ENCODE measurements at places on chromosomes 16 and 17.

DNA sequence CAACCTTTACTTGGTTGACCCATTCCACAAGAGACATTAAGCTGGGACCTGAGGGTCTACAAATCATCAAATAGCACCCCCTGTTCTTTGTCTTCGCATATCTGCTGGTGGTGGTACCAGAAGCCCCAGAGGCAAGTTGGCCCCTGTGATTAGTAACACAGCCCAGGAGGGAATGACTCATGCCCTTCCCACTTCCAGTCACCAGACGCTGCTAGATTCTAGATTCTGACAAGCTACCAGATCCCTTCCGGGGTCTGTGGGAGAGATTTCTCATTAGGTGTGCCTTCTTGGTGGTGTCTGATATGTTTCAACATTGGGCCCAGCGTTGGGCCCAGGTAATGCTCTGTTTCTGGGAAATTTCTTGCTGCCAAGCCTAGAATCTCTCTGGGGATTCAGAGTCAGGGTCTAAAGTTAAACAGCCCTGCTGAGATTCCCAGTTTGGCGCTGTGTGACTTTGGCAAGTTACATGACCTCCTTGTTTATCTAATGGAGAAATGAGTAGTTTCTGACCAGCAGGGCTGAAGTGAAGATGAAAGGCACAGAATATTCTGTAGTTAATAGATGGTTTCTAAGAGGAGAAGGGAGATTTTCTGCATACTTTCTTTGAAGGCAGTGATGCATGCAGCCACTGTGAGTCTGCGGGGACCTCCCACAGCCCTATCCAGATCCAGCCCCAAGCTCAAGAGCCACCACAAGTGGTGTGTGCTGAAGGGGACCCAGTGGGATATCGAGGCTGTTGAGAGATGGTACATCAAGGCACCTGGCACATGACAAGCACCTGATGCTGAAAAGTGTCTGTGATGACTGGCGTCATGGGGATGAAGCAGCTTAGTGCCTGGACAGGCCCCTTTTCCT is 3.9 kb downstream of the TRPV2 start:
- no peak for DNase-seq

GRCh38 chr16:86975445-86975844 is 341.7 kb downstream of the C16orf95 start:
- DNase-seq: peak; percentile 80

DNA sequence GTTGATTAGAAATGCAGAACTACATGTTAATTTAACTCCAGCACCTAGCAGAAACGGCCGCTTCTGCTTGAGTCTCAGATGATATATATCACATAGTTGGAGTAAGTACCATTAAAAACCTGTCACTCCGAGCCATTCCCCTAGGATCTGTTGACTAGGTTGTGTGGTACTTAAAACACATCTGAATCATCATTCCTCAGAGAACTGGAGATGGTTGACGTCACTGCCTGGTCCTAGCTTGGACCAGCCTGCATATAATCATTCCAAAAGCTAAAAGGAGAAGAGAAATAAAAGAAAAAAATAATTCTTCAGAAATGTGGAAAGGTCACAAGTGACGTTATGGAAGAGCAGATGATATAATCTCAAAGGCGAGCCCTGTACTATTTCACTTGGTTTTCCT is 31.3 kb upstream of the RASL10B start:
- no peak for DNase-seq

GRCh38 chr17:15457723-15458094 is 9.7 kb downstream of the CDRT4 start:
- no peak for DNase-seq

DNA sequence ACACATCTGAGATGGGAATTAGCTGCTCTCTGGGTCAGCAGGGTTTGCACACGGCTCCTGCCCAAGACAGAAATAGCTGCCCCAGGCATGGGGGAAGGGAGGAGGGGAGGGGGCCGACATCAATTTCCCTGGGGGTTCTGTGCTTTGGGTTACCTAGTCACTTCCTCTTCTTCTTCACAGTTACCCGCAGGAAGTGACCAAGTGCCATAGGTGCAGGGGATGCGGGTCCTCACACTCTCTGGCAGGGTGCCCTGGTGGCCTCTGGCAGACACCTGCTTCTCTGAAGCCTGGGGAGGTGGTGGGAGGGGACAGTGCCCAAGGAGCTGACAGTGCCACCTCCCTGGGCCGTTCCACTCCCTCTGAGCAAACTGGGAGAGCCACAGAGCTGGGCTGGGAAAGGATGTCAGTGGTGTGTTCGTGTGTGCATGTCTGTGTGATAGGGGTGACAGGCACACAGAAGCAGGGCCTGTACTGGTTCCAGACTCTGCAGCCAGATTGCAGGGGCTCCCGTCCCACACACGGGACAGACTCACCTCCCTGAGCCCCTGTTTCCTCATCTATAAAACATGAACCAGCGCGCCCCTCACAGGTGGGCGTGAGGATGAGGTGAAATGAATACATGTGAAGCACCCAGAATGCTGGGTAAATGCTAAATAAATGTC is 18.2 kb downstream of the SCN4A start:
- no peak for DNase-seq

GRCh38 chr17:49193513-49194296 is 16.7 kb downstream of the GNGT2 start:
- no peak for DNase-seq

DNA sequence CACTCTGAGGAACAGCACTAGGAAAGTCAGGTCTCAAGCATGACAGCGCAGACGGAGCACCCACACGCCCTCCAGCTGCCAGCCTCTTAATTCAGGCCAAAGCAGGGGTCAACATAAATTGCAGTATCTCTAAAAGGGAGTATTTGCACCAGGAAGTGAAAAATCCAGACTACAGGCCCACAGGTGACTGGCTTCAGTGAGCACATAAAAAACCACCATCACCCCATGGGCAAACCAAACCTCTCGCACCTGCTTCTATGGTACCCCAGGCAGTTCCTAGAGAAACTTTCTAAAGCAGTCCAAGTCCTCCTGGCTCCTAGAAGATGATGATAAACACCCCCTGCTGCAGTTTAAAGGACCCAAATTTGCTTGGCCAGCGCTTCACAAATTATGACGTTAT is 129.8 kb downstream of the ZNF423 start:
- no peak for DNase-seq

DNA sequence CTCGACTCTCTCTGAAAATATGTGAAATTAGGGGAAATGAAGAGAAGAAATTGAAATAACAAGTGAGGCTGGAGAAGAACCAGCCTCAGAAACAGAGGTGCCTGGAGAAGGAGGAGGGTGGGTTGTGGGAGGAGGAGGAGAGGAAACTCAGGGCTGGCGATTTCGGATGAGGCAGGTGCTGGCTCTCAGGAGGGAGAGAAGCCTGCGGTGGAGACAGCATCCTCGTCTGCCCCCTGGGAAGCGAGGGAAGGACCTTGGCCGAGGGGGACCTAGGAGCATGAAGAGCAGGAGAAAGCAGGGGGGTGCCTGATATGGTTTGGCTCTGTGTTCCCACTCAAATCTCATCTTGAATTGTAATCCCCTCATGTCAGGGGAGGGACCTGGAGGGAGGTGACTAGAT is 264.7 kb upstream of the TNRC6C start:
- DNase-seq: no peak

DNA sequence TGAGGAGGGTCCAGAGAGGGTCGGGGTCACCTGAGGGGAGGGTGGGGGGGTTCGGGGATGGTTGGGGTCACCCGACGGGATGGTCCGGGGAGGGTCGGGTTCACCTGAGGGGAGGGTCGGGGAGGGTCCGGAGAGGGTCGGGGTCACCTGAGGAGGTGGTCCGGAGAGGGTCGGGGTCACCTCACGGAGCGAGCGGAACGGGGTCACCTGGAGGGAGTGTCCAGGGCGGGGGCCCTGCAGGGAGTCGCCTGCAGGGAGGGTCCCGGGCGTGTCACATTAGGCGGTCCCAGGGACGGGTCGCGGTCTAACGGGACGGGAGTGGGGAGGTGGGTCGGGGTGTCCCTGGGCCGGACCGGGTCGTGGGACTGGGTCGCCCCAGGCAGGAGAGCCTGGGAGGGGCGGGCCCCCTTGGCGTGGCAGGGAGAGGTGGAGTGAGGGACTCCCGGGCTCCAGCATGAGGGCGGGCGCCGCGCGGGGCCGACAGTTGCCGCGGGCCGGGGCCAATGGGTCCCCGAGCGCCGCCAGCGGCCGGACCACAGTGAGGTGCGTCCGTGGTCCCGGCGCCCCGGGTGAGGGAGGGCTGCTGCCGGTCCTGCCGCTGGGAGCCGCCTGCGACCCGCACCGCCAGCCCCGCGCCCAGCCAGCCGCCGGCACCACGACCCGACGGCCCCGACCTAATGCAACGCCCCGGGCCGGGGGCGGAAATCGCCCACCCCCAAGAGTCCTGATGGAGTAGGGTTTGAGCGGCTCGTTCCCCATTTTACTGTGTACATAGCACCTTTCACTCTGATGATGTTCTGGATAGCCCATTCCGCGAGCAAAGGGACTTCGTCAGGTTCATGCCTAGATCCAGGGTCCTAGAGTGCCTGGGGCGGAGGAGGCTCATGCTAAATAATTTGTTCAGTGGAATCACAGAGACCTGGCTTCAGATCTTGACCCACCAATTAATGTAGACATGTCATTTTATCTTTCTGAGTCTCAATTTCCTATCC is 1.2 kb upstream of the ABCA3 start:
- DNase-seq: no peak

DNA sequence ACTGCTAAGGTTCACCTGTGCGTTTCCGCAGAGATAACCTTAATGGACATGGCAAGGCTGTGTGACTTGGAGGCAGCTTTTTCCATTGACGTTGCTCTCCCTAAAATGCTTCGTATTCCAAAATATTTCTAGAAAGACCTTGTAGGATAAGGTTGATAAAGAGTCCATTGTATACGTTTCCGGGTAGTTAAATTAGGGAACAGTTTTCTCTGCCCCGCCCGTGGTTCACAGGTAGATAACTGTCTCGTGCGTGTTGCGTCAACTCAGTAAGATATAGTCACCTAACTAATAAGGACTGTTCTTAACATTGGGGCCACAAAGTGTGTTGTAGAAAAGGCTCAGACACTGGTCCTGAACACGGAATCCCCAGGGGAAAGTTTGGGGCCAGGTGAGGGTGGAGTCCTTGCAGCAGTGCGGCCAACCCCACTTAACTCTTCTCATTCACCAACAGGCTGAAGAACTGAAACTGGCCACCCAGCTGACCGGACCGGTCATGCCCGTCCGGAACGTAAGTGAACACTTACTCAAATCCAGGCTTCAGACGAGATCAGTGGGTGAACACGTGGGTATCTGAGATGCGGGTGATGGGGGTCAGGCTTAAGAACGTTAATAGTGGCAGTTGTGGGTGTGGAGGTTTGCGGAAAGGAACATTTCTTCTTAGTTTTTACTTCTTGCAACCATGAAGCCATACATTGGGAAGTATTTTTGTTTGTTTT is 1.6 kb downstream of the RPL13 start:
- no peak for DNase-seq

- DNase-seq: no peak
Measured at GRCh38 chr17:78684026-78684425, 98.0 kb downstream of the CYTH1 start.

- DNase-seq: no peak
Measured at GRCh38 chr17:1379208-1379929, 20.7 kb downstream of the YWHAE start.

GRCh38 chr17:2462481-2462880 is 49.2 kb downstream of the METTL16 start:
- no peak for DNase-seq

DNA sequence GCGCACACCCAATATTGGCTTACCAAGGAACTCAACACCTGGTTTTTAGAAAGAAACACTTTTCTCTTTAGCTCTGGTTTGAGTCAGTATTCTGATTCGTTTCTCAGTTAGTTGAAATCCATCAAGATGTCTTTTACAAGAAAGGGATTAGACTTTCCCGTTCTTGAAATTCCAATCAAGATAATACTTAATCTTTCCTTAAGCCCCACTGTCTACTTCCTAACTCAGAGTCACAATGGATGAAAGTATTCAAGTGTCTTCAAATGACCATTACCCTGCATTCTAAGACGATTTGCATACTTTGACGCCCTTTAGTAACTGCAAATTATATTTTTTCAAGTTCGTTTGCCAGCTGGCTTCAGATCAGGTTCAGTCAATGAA is 189.8 kb downstream of the USP22 start:
- DNase-seq: no peak

DNA sequence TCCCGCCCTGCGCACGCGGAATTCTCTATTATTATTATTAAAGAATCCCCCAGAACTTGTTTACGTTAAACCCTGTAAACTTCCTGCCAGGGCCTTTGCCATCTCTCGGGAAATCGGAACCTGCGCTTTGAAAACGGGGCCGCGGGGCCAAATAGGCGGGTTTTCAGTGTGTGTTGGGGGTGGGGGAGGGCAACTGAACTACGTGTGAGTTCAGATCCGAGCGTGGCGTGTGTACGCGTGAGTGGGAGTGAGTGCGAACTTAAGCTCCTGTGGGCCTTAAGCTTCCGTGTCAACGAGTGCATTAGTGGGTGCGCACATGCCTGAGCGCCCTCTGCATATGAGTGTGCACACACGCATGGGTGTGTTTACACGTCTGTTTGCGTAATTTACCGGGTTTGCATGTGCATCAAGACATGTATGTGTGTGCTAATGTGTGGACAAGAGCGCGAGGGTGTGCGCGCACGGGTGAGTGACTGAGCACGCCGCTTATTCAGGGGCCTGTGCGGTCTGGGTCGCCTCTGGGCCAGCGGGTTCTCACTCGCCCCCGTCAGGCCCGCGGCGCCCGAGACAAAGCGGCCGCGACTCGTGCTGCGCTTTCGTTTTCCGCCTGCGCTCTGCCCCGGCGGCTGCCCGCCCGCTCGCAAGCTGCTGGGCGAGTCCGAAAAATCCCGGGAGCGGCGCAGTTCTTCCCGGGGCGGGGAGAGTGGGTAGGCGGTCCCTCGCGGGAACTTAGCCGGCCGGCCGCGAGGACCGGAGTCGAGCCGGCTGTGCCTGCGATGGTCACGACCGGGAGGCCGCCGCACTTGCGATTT is 1.2 kb upstream of the FOXF1 start:
- no peak for DNase-seq

GRCh38 chr17:429589-429988 is 77.0 kb upstream of the RPH3AL start:
- DNase-seq: no peak

DNA sequence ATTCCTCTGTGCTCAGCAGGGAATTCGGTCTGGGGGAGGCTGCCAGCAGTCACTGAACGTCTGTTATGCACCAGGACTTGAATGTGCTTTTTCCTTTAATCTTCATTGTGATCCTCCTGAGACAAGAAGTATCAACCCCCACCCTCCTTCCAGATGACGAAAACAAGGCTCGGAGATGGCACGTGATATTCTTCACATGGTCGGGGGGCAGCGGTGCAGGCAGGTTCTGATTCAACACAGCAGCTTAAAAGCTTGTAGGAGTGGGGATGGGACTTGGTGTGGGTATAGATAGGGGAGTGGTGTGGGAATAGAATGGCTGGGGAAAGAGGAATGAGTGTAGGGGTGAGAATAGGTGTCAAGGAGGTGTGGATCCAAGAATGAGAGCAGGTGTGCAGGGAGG is 6.4 kb downstream of the NECAB2 start:
- DNase-seq: no peak

Measured in iPS DF 19.7 (cell line).